ENCODE measurements at places on chromosomes 16 and 17.

GRCh38 chr16:49620869-49621240 lies 235.1 kb downstream of the ZNF423 start:
- DNase-seq = peak; percentile 84

GRCh38 chr17:42669977-42670788 lies 6.6 kb downstream of the PLEKHH3 start:
- no peak for DNase-seq

DNA sequence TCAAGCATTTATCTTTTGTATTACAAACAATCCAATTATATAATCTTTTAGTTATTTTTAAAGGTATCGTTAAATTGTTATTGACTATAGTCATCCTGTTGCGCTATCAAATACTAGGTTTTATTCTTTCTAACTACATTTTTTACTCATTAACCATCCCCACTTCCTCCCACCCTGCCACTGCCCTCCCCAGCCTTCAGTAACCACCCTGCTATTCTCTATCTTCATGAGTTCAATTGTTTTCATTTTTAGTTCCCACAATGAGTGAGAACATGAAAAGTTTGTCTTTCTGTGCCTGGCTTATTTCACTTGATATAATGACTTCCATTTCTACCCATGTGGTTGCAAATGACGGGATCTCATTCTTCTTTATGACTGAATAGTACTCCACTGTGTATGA lies 94.1 kb upstream of the MYOCD start:
- no peak for DNase-seq

GRCh38 chr17:80005360-80006338 lies 30.0 kb downstream of the TBC1D16 start:
- no peak for DNase-seq

DNA sequence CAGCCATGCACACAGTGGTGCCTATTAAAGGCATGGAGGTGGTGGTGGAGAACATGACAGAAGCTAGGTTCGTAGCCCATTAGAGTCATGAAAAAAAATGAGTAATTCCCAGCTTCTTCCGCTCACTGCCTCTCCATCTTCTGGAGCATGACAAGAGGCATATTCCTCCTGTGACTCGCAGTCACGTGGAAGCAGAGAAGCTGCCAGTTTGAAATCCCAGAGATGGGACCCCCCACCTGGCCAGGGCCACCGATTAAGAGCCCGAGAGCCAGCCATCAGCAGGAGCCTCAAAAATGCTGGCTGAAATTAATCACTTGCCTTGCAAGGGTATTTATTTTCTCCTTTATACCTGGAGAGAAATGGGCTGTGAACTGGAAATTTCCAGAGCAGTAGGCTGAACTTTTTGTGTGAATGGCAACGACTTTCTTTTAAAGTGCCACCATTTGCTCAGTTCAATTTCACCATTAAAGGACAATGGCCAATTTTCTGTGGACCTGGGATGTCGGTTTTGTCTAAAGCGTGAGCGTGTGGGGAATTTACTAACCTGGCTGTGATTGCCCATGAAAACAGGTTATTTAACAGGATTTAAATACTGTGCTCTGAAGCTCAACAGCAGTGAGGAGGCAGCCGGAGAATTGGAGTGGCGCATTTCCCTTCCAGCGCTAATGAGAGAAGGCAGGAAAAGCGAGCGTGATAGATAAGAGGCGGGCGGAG lies 189.7 kb upstream of the SDK2 start:
- DNase-seq = peak; percentile 26

DNA sequence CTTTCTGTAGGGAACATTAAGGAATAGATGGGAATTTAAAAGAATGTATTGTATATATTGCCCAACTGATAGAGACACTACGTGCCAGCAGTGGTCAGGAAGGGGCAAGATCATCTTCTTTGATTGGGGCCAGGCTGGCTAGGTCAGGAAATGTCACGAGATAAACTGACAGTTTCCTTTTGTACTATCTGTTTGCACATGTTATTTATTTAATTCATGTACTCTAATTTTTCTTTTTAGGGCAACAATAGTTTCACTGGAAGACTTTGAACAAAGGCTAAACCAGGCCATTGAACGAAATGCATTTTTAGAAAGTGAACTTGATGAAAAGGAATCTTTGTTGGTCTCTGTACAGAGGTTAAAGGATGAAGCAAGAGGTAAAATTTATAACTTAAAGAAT lies 12.6 kb downstream of the NDEL1 start:
- no peak for DNase-seq

DNA sequence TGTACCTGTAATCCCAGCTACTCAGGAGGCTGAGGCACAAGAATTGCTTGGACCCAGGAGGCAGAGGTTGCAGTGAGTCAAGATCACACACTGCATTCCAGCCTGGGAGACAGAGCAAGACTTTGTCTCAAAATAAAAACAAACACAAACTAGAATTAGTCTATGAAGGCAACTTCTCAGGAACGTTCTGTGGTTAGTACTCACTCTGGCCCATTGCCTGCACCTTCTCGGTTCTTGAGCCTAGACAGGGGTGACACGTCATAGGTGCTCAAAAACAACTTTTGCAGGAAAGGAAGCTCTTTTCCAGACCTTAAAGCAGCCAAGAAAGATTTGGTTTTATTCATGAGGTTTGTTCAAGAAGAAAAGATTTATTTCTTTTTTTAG lies 22.3 kb upstream of the CNOT1 start:
- DNase-seq = no peak

DNA sequence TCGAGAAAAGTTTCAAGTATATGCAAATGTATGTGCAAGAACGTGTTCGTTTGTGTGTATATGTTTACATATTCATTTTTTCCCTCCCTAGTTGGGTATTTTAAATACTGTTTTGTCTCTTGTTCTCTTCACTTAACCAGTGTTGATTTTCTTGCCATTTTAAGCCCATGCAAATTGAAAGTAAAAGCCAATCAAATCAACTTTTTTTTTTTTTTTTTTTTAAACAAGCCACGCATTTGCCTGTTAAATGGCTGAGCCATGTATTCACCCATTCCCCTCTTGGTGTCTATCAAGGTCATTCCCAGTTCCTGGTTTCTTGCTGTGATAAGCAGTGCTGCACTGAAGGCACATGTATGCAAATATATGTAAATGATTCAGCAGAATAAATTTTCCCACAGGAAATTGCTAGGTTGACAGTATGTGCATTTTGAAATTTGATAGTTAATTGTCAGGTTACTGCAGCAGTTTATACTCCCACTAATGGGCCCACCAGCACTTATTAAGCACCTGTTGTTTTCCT lies 12.2 kb downstream of the ABCC1 start:
- DNase-seq = no peak

- DNase-seq = no peak
Observed at GRCh38 chr17:82574041-82574440, 54.5 kb downstream of the FOXK2 start.
